CD14-positive monocyte (primary cell): ENCODE measurements at places on chromosomes 12 and 14.

GRCh38 chr14:105487449-105487985, 831 bp downstream of the CRIP1 start:
- peak; percentile 80 for DNase-seq

DNA sequence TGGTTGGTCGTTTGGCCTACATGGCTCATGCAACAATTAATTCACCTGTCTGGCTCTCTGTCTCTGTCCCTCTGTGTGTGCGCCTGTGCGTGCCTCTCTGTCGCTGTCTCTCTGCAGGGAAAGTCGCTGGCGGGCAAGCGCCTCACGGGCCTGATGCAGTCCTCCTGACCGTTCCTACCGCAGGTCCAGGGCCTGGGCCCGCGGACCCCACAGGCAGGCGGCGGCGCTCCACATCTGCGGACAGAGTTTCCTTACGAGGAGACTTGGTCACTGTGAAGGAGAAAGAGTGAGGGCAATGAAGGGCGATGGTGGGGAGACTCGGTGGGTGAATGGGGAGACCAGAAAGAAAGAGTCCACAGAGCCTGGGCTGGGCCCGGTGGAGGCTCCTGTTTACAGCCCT, 331.6 kb downstream of the DPF3 start:
- DNase-seq: no peak

- DNase-seq: no peak
Measured at GRCh38 chr14:67673451-67673850, 981 bp downstream of the VTI1B start.

DNA sequence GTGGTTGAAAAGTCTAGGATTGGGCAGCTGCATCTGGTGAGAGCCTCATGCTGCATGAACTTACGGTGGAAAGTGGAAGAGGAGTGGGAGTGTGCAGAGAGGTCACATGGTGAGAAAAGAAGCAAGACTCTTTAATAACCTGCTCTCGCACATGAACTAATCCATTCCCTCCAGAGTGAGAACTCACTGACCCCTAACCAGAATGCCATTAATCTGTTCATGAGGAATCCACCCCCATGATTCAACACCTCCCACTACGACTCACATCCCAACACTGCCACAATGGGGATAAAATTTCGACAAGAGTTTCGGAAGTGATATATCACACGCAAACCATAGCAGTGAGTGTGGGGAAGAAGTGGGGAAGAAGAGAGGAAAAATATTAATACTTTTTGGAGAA, 377.4 kb downstream of the NAV3 start:
- no peak for DNase-seq

GRCh38 chr14:36676236-36676635, 14.6 kb downstream of the PAX9 start:
- no peak for DNase-seq

- DNase-seq: no peak
Measured at GRCh38 chr14:85248881-85249635, 280.9 kb upstream of the FLRT2 start.

DNA sequence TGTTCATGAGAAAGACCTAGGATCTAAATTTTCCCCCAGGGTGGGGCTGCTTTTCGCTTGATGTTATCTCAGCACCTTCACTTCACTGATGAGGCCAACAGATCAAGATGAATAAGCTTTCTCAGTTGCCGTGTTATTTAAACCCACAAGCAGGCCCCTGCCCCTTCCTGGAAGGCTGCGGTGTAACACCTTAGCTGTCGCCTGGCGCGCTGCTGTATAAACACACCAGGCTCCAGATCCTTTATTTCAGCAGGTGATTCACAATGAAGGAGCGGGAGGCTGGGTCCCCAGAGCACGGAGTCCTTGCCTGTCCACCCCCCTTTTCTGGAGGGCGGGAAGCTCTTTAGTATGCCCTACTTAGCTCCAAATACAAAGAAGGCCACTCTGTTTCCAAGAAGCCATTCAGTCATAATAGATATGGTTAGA, 515.4 kb downstream of the FUT8 start:
- no peak for DNase-seq

- DNase-seq: no peak
Measured at GRCh38 chr12:118337194-118337838, 35.4 kb downstream of the TAOK3 start.

DNA sequence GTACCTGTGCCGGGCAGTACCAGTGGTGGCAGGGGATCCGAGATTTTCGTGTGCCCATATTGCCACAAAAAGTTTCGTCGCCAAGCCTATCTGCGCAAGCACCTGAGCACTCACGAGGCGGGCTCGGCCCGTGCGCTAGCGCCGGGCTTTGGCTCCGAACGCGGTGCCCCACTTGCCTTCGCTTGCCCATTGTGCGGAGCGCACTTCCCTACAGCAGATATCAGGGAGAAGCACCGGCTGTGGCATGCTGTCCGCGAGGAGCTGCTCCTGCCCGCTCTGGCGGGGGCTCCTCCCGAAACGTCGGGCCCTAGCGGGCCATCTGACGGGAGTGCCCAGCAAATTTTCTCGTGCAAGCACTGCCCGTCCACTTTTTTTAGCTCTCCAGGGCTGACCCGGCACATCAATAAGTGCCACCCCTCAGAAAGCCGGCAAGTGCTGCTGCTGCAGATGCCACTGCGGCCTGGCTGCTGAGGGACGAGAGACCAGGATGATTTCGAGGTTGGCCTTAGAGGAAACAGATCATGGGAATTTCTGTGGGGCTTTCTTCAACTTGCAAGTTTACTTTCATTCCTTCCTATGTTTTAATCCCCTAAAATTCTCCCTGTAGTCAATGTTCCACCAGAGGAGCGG, 1.6 kb downstream of the INSM2 start:
- DNase-seq: no peak

DNA sequence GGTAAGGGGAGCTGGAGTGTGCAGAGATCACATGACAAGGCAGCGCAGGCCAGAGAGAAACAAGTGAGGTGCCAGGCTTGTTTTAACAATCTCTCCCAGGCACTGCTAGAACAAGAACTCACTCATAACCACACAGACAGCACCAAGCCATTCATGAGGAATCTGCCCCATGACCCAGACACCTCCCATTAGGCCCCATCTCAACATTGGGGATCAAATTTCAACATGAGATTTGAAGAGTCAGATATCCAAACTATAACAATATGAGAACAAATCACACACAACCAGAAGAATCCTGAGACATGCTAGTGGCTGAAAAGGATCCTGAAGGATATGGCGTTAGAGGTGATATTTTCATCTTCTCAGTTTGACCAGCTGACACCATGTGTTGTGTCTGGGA, 21.9 kb downstream of the OR6J1 start:
- no peak for DNase-seq

GRCh38 chr14:90676912-90677311, 139.3 kb downstream of the TTC7B start:
- DNase-seq: no peak

DNA sequence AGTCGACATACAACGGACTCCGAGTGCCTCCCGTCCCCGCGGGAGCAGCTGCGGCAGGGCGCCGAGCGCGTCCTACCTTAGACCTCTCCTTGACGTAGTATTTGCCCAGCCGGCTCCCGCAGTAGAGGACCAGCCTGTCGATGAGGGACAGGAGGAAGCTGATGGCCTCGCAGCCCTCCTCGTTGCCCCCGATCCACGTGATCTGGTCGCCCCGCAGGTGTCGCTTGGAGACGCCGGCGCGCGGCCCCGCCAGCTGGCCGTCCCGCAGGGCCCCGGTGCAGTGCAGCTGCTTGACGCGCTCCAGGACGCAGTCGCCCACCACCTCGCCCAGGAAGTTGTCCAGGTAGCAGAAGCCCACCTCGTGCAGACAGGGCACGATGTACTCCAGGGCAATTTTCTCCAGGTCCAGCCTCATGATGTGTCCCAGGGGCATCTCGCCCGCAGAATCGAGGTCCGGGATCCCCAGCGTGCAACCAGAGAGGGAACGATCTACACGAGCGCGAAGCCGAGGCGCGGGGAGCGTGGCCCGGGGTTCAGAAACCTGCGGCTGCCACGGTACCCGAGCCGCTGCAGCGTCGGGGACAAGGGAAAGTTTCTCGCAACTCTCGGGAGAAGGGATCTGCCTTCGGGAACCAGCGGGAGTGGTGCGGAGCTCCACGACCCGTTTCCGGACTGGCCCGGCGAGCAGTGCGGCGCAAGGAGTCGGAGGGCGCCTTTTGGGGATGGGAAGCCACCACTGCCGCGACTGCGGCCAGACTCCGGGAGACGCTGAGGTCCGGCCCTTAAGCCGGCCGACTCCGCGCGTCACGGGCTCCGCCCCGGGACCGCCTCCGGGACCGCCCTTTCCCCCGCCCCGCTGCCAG, at the start of gene EGLN3:
Gene EGLN3, minus strand, starts transcription at position 755 of the 863 bp plus-strand sequence. Its CDS starts 322 bp downstream, at position 433.
- DNase-seq: peak; percentile 44

DNA sequence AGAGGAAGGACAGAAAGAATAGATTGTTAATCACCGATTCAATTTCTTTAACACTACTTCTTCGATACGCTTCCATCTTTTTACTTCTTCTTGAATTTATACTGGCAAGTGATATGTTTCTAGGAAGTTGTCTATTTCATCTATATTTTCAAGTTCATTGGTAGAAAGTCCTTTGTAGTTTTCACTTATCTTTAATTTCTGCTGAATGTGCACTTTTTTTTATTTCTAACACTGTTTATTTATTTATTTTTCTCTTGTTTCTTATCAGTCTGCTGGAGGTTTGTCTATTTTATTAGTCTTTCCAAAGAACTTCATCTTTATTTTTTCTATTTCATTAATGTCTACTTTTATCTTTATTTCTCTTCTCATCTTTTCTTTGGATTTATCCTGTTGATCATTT, 63.6 kb downstream of the SIX1 start:
- no peak for DNase-seq

DNA sequence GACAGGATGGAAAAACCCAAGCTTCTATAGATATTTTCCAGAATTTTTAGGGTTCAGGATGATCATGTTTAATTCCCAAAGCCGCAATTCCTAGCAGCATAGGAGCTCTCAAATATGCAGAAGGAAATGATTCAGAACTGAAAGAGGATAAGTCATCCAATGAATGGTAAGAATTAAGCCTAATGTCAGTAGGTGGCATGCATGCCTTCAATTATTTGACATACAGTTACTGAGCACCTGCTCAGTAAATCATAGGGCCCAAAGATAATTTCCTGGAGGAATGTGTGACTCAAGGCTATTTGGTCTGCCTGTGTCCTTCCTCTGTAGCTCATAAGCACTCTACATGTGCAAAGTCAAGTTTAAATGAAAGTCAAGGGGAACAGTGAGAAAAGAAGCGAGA, 116.8 kb upstream of the SLC38A4 start:
- no peak for DNase-seq

GRCh38 chr12:66087365-66087943, 43.1 kb downstream of the LLPH start:
- peak; percentile 41 for DNase-seq

DNA sequence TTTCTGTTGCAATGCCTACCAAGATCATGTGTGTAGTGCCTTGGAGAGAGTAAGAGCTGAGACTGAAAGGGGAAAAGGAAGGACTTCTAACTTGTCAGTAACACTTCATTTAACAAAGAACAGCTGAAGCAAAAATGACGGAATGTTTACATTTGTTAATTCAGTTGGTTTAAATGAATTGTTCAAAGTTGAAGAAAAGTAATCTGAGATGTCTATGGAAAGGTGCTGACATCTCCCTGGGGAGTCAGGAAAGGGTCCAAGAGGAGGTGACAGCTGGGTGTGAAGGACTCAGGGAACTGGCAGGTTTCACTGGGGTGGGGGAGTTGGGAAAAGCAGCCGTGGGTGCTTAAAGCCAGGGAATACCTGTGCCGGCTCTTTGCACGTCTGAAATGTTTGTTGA, 7.9 kb downstream of the TMEM63C start:
- DNase-seq: no peak

GRCh38 chr12:131635491-131636122, 75.3 kb upstream of the SFSWAP start:
- no peak for DNase-seq

- DNase-seq: no peak
Measured at GRCh38 chr14:65351493-65352194, 60.9 kb upstream of the FUT8 start.
